ENCODE measurements at places on chromosomes 6 and 20.

- DNase-seq = no peak
Measured at GRCh38 chr6:9634776-9635175, 780.1 kb downstream of the TFAP2A start.

- no peak for DNase-seq
Measured at GRCh38 chr6:30162265-30163089, 869 bp upstream of the TRIM15 start.

DNA sequence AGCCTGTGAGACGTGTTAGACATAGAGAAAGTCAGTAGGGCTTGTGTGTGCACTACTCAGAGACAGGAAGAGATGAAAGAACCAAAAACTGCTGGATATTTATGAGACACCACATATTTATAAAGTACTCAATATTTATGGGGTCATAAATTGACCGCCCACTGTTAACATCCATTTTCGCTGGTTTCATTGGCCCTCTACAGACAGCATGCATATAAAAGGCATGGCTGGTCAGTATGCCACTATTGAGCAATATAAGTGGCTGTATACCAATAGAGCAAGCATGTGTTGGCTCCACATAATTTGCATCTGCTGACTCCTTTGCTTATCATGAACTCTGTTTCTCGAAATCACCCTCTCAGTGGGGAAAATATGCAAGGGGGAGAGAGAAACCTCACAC, 110.3 kb upstream of the BTN3A2 start:
- DNase-seq = no peak

GRCh38 chr6:53481323-53481722, 63.6 kb downstream of the GCLC start:
- DNase-seq = no peak

- DNase-seq = no peak
Measured at GRCh38 chr20:62719250-62719935, 10.8 kb downstream of the NTSR1 start.

GRCh38 chr20:25233016-25233772, 14.7 kb upstream of the PYGB start:
- DNase-seq = no peak

GRCh38 chr6:118288355-118289124, 259.6 kb upstream of the PLN start:
- DNase-seq = no peak

- peak; percentile 56 for DNase-seq
Measured at GRCh38 chr20:14142171-14142570, 146.9 kb downstream of the MACROD2 start.

DNA sequence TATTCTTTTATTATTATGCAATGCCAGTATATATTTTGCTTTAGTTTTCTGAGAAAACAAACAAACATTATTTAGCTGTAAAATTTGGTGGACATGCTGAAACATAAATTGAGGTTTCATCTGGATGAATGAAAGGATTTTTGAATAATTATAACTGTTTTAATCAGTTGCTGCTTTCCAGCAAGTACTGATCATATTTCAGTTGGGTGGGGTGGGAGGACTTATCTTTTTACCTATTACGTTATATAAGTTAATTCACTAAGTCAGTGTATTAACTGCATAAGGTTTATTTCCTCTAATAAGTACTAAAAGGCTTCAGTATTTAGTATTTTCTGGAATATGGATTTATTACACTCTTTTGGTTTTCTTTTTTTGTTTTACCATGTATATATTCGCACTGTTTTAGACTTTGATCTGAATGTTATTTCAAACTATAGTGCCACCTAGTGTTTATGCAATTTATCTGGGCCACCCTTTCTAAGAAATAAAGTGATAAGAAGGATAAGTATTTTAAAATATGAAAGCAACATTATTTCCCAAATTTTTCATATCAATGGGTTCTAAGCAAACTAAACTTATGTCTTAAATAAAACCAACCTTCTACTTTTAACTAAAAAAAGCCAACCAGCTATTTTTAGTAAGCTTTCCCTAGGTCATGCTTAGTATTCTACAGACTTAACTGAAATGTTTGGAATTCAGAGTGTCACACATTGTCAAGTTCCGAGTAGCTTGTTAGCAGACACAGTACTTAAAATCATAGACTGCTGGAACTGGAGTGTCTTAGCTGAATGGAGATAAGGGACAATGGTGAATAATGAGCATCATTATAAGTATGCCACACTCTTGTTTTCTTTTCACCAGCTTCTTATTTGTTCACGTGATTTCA, 105.4 kb upstream of the MCHR2 start:
- DNase-seq = no peak

DNA sequence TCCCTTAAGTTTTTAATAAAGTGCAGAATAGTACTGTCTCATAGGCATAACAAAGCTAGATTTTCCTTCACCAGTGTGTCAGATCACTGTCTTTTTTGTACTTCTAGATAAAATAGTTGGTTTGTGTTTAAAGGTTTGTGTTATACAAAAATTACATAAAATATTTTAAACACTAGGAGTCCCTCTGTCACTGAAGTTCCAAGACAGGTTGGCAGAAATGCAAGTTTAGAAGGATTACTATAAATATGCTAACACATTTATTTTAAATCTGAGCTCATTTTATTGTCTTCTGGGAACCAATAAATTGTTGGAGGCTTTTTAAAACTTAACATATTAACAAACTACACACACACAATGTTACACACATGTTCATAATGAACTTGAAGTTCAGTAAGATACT, 30.8 kb upstream of the RUNX2 start:
- no peak for DNase-seq

DNA sequence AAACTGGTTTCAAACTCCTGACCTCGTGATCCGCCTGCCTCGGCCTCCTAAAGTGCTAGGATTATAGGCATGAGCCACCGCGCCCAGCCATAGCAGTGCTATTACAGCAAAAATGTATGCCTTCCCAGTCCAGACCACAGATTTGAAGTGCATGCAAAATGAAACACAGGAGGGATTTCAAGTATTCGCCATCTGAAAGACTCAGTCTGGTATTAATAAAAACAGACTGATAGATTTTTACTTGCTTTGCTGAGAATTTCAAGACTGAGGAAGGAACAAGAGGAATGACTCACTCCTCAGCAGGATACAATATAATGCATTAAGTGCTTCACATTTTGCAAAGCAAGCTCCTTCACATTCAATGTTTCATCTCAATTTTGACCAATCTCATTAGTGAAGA, 134.9 kb downstream of the TMEM200A start:
- DNase-seq = no peak

GRCh38 chr20:38342713-38343310, 3.5 kb upstream of the LBP start:
- no peak for DNase-seq

DNA sequence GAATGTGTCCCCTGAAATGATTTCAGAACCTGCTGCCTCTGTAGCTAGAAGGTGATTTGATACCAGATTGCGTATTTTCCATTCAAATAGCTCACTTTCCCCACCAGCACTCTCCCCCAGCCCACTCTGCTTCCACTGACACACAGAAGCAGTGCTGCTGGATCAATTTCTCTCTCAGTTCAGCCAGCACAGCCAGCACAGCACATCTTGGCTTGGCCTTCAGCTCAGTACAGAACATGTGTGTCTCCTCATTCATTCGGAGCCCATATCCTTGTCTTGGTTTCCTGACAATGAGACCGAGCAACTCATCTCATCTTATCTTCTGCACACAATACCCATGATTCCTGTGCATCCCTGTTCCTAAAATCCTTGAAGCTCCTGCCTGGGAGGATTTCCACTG, 33.8 kb upstream of the CD83 start:
- no peak for DNase-seq

GRCh38 chr6:66814156-66814555, 1107.1 kb upstream of the EYS start:
- no peak for DNase-seq

DNA sequence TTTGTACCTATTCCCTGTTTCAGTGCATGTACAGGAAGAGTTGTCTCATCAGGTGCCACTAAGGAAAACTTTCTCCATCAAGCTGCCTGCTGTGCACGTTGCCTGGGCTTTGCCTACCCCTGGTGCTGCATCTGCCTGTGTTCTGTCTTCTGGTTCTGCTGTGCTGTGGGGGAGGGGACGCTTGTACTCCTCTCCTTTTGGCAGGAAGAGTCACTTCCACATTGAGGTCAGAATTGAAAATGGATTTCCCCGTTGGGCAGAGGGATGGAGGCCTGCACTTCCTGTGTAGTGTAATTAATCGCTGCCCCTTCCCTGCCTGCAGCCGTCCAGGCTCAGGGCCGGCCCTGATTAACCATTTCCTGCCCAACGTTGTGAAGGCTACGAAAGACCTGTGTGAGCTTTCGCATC, 153.3 kb downstream of the SCML4 start:
- peak; percentile 37 for DNase-seq

GRCh38 chr6:136647363-136647852, 97.2 kb upstream of the MAP7 start:
- no peak for DNase-seq
